ENCODE measurements at places on chromosomes 4 and X.

GRCh38 chrX:10744007-10744406, 123.6 kb upstream of the MID1 start:
- no peak for DNase-seq

DNA sequence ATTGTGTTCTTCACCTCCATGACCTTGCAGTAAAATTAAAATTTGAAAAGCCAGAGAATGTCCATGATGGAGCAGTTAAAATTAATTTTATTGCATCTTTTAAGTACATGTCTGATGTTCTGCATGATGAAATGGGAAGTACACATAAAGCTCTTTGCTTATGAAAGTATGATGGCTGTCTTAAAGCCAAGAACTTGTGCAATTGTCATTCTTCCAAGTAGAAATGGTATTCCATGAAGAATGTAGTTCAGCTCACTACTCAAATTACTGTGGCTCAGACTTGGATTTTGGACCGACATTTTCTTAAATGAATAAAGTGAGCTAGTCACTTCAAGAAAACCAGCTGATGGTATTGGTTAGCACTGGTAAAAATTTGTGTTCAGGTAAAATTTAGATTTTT, 161.7 kb upstream of the CXCL13 start:
- no peak for DNase-seq

DNA sequence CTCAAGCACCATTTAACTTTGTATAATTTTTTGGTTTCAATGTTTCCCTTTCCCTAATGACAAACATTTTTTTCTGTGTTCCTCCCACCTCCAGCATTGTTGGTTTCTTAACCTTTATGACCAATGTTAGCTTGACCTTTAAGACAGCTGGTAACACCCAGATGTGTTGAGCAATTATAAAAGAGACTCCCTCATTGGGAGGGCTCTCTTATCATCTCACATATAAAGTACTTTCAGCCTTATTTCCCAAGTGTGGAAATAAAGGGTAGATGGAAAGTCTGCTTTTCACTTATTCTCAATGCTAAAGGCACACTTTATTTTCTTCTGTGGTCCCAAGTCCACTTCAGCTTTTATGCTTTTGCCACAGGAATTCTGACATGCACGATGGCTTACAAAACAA, 1420.4 kb downstream of the RAPGEF2 start:
- no peak for DNase-seq

- DNase-seq = no peak
These were observed 238.4 kb upstream of the TAPT1 start for GRCh38 chr4:16464651-16465050.

GRCh38 chr4:54784161-54784671, 126.5 kb downstream of the KIT start:
- peak; percentile 60 for DNase-seq

DNA sequence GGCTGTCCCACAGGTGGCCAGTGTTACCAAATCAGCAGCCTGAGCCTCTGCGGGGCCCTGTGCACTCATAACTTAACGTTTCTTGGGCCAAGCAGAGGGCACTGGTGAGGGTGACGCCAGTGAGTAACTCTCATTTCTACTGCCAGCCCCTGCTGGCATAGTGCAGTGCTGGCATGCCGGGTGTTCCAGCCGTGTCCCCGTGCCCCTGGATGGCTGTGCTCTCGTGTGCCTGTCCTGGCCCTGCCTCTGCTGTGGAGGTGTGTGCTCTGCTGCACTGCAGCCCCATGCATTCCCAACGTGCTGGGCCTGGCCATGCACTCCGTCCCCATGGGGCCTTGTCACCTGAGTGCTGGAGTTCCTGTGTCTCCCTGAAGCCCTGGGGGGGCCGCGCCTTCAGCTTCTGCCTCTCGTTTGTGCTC, 14.7 kb downstream of the TBC1D14 start:
- no peak for DNase-seq

DNA sequence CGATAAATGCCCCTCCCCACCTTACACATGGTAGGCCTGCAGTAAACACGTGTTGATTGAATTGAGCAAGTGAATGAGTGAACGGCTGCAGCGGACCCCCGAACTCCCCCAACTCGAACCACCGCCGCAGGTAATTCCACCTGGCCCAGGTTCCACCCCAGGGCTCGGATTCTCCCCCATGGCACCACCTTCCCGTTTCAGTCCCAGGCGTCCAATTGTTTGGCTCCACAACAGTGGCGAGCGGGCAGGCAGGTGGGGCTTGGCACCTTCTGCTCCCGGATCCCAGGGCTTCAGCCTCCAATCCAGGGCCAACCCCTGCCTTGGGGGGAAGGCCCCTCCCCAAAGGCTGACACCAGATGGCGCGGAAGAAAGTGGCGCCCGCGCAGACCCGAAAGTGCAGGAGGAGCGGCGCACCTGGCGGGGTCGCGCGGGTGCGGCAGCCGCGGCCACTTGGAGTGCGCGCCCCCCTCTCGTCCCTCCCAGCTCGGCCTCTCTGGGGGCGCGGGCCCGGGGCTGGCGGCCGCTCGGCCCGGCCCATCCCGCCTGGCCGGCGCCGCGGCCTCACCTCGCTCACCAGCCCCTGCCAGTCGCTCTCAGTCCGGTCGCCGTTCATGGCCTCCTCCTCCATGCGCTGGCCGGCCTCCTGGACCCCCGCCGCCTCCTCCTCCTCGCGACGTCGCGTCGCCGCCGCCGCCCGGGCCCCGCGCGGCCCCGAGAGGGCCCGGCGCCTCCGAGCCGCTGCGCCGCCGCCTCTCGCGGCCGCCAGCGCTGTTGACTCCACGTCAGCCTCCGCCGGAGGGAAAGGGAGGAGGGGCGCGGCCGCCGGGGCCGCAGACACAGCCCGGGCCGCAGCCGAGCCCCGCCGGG, at the start of gene CCDC149:
CCDC149 (minus strand) TSS at position 791 of the 867 bp plus-strand sequence; CDS start at position 613, 178 bp downstream.
- DNase-seq = peak; percentile 16

DNA sequence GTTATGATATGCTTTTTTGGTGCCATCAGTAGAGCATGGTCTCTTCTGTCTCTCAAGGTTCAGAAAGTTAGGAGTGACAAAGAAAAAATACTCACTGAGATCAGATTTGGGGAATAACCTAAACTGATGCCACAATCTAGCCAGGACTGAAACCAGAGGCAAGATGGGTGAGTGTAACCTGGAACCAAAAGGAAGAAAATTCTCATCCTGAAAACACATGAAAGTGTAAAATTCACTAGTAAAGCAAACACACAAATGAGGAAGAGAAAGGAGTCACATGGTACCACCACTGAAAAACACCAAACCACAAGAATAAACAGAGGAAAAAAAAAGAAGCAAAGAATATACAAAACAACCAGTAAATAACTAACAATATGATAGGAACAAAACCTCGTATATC, 96.4 kb downstream of the ANXA10 start:
- no peak for DNase-seq

DNA sequence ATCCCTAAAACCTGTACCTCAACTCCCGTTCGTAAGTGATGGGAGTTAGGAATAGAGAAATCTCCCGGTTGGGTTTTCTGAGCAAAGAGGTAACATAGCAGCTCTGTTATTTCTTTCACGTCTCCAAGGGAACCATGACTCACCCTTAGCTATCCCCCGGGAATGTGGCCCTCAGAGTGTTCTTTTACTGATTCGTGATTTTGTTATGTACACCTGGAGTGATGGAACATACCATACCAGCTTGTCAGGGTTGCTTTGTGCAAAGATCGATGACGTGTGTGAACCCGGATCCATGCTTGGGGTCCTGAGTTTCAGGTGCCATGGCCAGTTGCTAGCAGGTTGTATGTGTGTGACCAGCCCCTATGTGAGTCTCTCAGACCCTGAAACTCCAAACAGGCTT, 52.6 kb downstream of the HPRT1 start:
- peak; percentile 20 for DNase-seq

- peak; percentile 0 for DNase-seq
These were observed 1.4 kb upstream of the SERPINA7 start for GRCh38 chrX:106039920-106040319.

- DNase-seq = no peak
These were observed 59.7 kb downstream of the NBDY start for GRCh38 chrX:56788717-56789122.

- DNase-seq = no peak
These were observed 1058.9 kb downstream of the C4orf33 start for GRCh38 chr4:130154901-130155300.

GRCh38 chr4:176001151-176002006, 64.3 kb upstream of the WDR17 start:
- no peak for DNase-seq

- DNase-seq = no peak
These were observed 1.6 kb downstream of the SCD5 start for GRCh38 chr4:82797040-82797404.

GRCh38 chr4:77852892-77853495, 9.6 kb upstream of the MRPL1 start:
- DNase-seq = no peak

DNA sequence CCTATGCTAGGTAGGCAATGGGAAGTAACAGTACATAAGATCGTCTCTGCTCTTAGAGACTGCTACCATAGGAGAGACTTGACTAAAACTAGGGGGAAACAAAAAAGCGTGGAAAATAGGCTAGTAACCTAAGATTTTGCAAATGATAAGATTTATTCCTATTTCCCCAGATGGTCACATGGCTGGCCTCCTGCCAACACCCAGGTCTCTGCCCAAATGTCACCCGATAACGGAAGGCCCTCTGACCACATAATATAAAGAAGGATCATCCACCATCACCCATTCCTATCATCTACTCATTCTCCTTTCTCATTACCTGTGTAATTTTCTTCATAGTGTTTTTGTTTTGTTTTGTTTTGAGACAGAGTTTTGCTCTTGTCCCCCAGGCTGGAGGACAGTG, 4.7 kb downstream of the LAMP2 start:
- DNase-seq = no peak

DNA sequence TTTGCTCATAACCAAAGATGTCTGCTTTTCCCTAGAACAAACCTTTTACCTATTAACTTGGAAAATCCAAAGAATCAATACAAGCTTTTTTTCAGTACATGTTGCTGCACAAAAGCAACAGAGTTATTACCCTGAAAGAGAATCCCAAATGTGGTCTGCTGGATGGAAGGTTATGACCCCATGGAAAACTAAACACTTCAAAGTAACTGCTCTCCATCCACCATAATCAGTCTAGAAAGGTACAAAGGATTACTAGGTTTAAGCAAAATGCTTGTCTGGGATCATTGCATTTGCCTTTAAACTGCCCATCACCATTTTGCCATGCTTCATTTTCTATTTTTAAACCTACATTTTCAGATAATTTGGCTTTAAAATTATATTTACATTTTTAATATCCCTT, 11.7 kb downstream of the MMRN1 start:
- DNase-seq = no peak

- no peak for DNase-seq
These were observed 91.4 kb downstream of the DCTD start for GRCh38 chr4:182825786-182826185.

DNA sequence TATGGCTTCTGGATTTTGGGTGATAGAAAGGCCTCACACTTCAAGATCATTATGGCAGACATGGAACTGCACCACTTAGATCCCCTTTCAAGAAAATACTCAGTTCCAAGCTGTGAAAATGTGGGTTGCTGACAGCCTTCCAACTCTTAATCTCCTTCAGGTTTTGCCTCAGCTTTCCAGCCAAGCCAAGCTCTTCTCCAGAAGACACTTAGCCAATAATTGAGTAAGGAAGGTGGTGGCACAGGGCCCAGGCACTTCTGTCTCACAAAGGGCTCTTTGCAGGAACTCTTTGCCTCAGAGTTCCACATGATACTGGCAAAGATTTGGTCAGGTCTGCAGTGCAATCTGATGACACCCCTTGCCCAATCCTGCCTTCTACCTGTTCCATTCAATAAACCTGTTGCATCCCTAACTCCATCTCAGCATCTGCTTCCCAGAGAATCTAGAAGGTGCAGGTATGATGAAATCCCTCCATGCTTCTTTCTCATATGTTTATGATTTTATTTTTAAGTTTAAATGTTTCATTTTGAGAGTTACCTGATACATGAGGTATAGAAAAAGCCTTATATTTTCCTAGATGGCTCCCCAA, 30.6 kb downstream of the ANXA5 start:
- no peak for DNase-seq

- DNase-seq = no peak
These were observed 203.2 kb upstream of the MBNL3 start for GRCh38 chrX:132692066-132692465.

DNA sequence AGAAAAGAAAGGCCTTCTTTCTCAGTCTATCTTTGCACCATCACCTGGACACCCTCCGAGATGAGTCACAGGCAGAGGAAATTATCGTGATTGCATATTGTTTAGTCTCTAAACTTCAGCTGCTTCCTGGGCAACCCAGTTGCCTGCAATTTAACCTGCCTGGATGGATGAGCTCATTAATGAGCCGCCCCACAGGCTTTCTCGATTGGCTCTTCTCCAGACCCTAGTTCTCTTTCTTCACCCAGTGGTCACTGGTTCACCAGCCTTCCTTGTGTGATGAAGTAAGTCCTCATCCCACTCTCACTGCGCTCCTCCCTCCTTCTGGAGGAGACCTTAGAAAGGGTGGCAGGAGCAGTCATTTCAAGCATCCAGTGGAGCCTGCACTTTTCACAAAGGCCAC, 94.4 kb downstream of the SOWAHB start:
- DNase-seq = peak; percentile 37

GRCh38 chrX:27903960-27904359, 77.3 kb downstream of the DCAF8L1 start:
- DNase-seq = no peak

GRCh38 chr4:76977736-76978350, 28.3 kb downstream of the SEPTIN11 start:
- peak; percentile 17 for DNase-seq

DNA sequence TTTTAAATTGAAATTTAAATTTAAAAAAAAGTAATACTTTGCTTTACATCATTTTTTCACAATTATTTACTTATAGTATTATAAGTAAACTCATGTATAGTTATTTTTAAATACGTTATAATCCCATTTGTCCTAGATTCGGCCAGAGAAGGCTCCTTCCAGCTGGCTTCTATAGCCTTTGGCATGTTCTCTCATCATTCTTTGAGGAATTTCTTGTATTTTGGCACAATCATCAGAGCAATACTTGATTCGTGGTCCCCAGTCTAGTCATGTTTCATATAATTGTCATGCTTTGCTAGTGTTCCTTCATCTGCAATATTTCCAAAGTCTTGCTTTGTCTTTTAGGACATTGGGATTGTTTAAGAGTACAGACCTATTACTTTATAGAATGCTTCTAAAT, 1037.9 kb upstream of the AGA start:
- no peak for DNase-seq

GRCh38 chr4:61201561-61201960, 1.4 kb downstream of the ADGRL3 start:
- no peak for DNase-seq

GRCh38 chrX:110001740-110002299, 1.1 kb upstream of the TMEM164 start:
- DNase-seq = no peak

DNA sequence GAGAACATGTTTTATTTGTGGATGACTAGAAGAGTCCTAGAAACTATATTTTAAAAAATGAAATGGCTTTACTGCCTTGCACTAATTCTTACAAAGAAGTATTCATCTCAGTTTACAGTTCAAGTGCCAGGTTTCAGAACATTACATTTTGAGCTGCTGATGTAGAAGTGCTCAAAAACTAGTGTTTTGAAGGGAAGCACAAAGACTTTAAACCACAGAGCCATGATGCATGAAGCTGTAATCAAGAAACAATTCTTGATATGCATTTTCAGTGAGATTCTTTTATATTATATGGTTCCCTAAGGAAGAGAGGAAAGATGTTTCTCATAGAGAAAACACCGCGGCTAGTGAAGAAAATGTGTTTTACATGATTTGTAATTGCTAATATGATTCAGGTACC, 1163.0 kb downstream of the RAPGEF2 start:
- no peak for DNase-seq
